Hematopoietic multipotent progenitor cell (in vitro differentiated cells): ENCODE measurements at places on chromosomes 11 and 22.

DNA sequence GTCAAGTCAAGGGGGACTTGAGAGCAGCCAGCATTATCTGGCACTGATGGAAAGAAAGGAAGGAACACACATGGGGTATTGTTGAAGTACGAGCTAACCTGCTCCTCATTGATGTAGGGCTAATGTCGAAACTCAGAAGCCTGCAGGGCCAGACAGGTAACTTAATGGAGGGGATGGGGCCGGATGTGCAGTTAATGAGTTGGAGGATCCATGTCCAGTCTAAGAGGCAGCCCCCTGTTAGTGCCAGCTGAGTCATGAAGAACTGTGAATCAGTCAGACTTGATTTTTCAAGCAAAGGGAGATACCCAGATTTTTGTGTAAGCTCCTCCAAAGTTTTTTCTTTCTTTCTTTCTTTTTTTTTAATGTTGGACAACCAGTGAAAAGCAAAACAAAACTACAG, 65.6 kb downstream of the CECR2 start:
- DNase-seq = no peak

GRCh38 chr22:20956258-20957101, 10.6 kb upstream of the AIFM3 start:
- DNase-seq = no peak

GRCh38 chr11:35332524-35332923, 86.8 kb downstream of the SLC1A2 start:
- no peak for DNase-seq

- no peak for DNase-seq
Observed at GRCh38 chr11:122813176-122813893, 25.0 kb upstream of the CRTAM start.

DNA sequence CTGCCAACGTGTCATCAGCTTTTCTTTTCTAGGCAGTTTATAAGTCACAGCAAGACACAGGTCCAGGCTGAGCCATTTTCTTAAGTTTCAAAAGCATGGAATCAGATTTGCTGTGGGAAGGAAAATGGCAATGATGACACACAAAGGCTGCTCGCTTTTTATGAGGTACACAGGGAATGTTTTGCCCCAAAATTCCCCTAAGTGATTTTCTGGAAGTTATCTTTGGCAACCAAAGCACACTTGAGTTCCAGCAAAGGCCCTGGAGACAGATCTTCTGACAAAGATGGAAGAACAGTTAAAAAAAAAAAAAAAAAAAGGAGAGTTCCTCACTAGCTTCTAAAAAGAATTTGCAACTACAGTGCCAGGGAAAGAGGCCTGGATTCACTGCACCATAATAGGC, 260.8 kb downstream of the LARGE1 start:
- no peak for DNase-seq

- no peak for DNase-seq
Observed at GRCh38 chr22:19619144-19620009, 94.9 kb upstream of the SEPTIN5 start.

- no peak for DNase-seq
Observed at GRCh38 chr22:49347376-49347775, 480.3 kb downstream of the BRD1 start.

DNA sequence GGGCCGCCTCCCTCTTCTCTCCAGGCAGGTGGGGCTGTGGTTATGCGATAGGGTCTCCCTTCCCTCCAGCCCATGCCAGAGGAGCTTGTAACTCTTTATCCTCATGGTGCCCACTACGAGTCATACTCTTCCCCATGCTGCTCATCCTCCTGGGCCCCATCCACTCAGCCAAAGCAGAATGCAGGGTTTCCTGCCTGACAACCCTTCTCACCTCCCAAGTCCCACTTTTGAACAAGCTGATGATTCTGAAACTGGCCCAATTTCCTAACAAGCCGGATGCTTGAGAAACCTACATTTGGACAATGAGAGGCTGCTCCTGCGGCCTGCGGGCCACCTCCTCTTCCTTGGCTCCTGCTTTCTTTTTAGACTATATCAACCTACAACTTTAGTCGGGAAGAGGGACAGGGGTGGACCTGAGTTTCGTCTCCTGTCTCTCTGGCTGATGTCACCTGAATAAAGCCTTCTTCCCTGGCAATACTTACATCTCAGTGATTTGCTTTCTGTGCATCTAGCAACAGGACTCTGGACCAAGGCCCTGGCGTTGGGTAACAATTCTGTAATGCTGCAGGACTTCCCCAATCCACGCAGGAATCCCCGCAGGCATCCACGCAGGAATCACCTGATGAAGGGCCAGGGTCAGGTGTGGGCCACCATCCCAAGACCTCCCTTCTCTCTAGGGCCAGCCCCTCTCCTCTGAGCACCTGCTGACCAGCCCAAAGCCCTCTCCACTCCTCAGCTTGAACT, 1.5 kb upstream of the NDUFS8 start:
- DNase-seq = no peak

- DNase-seq = no peak
Observed at GRCh38 chr11:71207563-71207962, 44.8 kb downstream of the SHANK2 start.

- DNase-seq = peak; percentile 89
Observed at GRCh38 chr11:104164028-104164520, at the start of gene PDGFD. Gene PDGFD (minus strand): TSS chr11:104164147.

- DNase-seq = no peak
Observed at GRCh38 chr11:13308704-13309103, 31.1 kb downstream of the BMAL1 start.

GRCh38 chr22:50074551-50075530, 10.4 kb downstream of the MLC1 start:
- no peak for DNase-seq

DNA sequence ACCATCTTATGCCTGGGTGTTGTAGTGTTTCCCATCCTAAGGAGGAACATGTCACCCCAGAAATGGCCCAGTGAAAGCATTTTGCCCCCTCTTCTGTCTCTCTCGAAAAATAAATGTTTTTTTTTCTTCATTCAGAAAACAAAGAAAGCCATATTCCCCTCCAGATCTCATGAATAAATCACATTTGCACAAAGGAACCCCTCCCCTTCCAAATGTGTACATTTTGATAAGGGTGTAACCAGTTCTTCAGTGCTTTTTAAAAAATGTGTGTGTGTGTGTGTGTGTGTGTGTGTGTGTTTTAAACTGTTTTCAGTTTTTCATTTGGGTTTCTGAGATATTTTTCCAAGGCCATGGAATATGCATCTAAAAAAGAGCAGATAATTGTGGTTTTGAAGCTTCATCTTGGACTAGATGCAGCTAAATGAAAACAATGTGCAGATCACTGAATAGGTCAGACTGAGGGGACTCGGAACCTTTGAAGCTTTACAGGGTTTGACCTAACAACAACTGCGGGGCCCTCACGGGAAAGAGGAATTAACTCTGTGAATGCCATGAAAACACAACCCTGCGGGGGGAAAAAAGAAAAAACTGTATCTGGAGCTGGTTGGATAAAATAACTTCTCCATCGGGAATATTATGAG, 76.4 kb downstream of the YAP1 start:
- DNase-seq = no peak

GRCh38 chr11:117910941-117911655, 18.1 kb downstream of the TMPRSS13 start:
- no peak for DNase-seq

- DNase-seq = peak; percentile 25
Observed at GRCh38 chr11:59716051-59716450, 2.4 kb upstream of the OR10V1 start.

DNA sequence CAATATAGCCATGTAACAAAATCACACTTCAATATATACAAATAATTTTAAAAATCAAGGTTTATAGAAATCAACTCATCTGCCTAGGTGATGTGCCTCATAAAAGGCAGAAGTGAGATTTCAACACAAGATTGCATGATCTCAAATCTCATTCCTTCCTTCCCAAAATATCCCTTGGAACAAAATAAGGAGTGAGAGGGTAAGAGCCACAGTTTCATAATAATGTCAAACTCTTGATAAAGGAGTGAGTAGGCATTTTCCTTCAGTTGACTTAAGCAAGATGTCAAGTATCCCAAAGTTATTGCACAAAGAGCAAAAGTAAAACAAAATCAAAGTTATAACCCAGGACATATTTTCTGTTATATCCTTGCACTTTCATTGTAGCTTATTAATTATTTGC, 81.3 kb downstream of the C22orf31 start:
- no peak for DNase-seq

DNA sequence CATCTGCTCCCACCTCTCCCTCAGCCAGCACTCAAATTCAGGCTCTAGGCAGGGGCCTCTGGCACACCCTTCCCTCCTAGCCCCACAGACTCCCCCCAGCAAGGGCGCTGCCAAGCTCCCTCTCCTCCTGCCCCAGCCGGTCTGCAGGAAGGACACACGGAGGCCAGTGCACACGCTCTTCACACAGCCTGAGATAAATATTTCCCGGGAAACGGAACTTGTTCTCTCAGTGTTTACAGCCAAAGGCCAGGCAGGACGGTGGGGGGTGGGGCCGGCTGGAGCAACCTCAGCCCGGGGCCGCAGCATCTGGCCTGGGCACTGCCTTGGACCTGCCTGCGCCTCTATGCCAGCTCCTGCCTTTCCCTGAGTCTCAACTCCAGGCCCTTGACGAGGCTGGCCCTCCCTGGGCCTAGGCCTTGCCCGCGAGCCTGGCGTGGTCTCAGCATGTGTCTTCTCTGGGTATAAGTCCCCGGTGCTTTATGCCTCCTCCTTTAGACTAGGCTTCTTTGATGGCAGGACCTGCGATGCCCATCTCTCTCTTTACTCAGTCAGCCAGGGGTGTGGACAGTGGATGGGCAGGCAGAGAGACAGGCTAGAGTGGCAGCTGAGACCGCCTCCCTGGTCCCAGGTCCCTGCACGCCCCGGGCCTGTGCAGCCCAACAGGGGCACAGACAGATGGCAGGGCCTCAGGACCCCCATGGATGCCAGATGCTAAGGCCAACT, 48.4 kb downstream of the PDE2A start:
- DNase-seq = no peak

GRCh38 chr11:11250470-11250869, 102.6 kb downstream of the CSNK2A3 start:
- no peak for DNase-seq

DNA sequence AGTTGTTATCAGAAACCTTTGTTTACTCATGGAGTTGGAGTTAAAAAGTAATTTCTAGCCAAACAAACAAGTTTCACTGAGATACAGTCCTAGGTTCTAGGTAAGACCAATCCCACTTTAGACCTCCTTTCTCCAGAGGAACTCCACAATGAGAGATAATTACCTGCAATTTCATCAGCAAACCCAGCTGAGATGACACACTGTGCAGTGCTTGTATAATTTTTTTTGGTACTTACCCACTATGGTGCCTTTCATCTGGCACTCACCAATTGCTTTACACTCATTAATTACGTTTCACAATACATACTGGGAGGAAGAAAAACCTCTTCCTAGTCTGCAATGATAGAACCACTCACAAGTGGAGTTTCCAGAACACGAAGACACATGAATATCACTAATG, 1.8 kb upstream of the MUC15 start:
- no peak for DNase-seq

- DNase-seq = no peak
Observed at GRCh38 chr22:22818861-22819855, 68.5 kb upstream of the IGLL5 start.

DNA sequence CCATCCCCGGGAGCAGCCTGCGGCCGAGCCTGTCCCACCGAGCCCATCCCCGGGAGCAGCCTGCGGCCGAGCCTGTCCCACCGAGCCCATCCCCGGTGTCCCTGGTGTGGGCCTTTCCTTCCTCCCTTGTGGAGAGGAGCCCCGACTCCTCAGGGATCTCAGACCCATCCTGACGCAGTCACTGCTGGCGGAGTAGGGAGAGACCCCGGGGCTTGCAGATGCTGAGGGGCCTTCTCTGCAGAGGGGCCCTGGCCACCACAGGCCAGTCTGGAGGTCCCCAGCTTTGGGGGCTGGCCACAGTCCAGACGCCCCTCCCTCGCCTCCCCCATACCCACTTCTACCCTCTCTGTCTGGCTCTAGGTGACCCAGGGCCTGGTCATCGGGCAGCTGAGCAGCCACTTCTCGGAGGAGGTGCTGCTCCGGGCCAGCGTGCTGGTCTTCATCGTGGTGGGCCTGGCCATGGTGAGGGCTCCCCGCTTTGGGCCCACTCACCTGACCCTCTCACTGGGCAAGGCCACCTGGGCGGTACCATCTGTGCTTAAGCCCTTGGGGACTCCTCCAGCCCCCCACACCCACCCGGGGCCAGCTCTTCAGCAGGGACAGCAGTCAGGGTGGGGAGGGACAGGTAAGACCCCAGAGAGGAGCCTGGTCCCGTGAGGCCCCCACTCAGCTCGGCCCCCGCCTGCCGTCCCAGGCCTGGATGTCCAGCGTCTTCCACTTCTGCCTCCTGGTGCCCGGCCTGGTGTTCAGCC, 7.3 kb downstream of the PHLDA2 start:
- no peak for DNase-seq

GRCh38 chr11:42407341-42407740, 904.5 kb upstream of the API5 start:
- peak; percentile 7 for DNase-seq

GRCh38 chr11:8593455-8593854, 573 bp downstream of the STK33 start:
- DNase-seq = no peak

DNA sequence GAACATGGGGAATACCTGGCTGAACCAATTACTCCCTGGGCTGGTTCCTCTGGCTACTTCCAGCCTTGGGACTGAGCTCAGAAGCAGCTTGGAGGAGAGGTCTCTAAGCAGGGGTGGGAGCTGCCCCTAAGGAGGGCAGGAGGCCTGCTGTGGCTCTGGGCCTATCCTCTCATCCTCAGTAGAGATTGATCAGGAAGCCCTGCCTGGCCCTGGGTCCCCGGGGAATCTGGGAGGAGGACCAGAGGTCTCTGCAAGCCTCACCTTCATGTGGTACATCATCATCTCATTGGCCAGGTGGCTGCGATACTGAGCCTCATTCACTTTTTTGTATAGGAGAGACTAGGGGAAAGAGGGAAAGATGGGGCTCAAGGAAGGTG, 91.1 kb downstream of the PDE2A start:
- no peak for DNase-seq

GRCh38 chr11:19441752-19442553, 201.2 kb upstream of the E2F8 start:
- no peak for DNase-seq

- DNase-seq = no peak
Observed at GRCh38 chr22:26054841-26055605, 114.2 kb upstream of the SEZ6L start.
